ENCODE measurements at places on chromosomes 4 and X. TPM values are rescaled to one million over a fixed set of nuclear protein-coding genes. Genes with fewer than 3 reads are reported as not detected.
A peak's percentile ranks its signal among the peaks of the same experiment; 100 is the strongest.

DNA sequence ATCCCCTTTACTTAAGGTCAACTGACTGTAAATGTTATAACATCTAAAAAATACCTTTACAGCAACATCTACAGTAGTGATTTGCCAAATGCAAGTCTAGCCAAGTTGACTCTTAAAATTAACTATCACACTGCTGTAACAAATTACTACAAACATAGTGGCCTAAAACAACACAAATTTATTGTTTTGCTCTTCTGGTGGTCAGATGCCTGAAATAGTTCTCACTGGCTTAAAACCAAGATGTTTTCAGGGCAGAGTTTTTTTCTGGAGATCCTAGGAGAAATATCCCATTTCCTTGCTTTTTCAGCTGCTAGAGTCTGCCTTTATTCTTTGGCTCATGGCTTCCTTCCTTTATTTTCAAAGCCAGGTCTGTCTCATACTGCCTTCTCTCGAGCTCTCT, 120.5 kb downstream of the ADGRL3 start:
- DNase-seq = no peak
- no peaks in the 10 kb centered on the region for H3K36me3 ChIP-seq
- no peak overlapping the region for H3K4me3 ChIP-seq

DNA sequence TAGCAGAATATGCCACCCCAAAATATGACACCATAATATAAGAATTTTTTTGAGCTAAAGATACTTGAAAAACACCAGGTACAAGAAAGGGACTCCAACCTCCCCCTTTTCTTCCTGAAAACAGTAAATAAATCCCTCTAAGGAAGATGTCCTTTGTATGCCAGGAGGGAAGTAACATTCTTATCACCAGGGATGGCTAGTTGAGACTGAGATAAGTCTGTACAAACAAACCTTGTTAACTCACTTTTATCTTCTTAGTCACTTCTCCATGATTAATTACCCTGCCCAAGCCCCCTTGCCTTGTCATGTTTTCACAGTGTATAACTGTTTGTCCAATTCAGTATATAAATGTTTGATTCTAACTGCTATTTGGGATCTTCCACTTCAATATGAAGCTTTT, 888.0 kb downstream of the PCDH18 start:
- H3K36me3 ChIP-seq = no peaks in the 10 kb centered on the region
- H3K27ac ChIP-seq = no peak overlapping the region
- no peaks in the 10 kb centered on the region for H3K4me1 ChIP-seq
- no peaks in the 10 kb centered on the region for H3K27me3 ChIP-seq

EXOC1L gene
- total RNA-seq = not detected

NPY2R gene
- not detected for total RNA-seq

DNA sequence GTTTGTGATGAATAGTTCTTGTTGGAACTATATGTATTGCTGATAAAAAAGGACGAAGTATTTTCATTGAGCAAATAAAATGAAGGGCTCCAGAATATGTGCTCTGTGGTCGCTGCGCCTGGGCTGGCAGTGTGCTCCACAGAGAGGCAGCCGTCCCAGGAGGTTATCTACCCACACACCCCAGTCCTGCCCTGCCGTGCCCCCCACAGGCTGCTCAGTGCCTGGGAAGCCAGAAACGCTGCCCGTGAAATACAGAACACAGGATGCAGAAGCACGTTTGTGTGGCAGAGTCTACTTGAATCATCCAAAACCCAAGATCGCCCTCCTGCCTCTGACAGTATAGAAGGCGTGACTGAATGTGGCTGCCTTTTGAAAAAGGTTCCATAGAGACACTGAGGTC, 1.4 kb downstream of the CLDN22 start:
- H3K4me3 ChIP-seq = no peak overlapping the region
- H3K4me1 ChIP-seq = peaks cover 9% of the 10 kb centered on the region
- peaks cover 14% of the 10 kb centered on the region for H3K27me3 ChIP-seq
- H3K27ac ChIP-seq = no peak overlapping the region
- no peaks in the 10 kb centered on the region for H3K36me3 ChIP-seq

PAGE2B gene
- total RNA-seq = not detected

- no peak overlapping the region for H3K27ac ChIP-seq
- H3K4me1 ChIP-seq = no peaks in the 10 kb centered on the region
- DNase-seq = no peak
- no peak overlapping the region for H3K4me3 ChIP-seq
- peaks cover under 1% of the 10 kb centered on the region for H3K27me3 ChIP-seq
These were observed 25.3 kb upstream of the NAF1 start for GRCh38 chr4:163191999-163192398.

NEXMIF gene
- 0.05 TPM for total RNA-seq

GRCh38 chrX:138127314-138127713, 561.4 kb downstream of the ZIC3 start:
- H3K27me3 ChIP-seq = no peaks in the 10 kb centered on the region
- no peak overlapping the region for H3K27ac ChIP-seq
- H3K4me1 ChIP-seq = no peaks in the 10 kb centered on the region
- no peak for DNase-seq

- no peaks in the 10 kb centered on the region for H3K27me3 ChIP-seq
- DNase-seq = no peak
- no peaks in the 10 kb centered on the region for H3K4me1 ChIP-seq
- H3K36me3 ChIP-seq = peaks cover 3% of the 10 kb centered on the region
- H3K27ac ChIP-seq = no peak overlapping the region
These were observed 61.3 kb upstream of the CASK start for GRCh38 chrX:41984628-41985027.

DNA sequence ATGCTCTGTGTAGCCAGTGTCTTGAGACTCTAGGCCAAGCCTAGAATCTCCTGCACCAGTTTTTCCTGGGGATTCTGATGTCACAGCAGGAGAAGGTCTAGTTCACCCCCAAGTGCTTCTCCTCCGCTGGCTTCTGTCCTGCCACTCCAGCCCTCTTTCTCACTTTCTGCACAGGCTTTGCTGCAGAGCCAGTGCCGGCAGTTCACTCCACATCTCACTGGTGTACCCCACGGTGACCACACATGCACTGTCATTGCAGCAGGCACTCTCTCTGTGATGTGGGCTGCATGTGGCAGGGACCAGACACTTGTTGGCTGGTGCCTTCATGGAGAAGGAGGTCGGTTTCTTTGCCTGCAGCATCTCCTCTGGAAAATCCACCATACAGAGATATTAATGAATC, 643.8 kb upstream of the GALNTL6 start:
- H3K4me3 ChIP-seq = no peak overlapping the region
- H3K27me3 ChIP-seq = no peaks in the 10 kb centered on the region
- no peaks in the 10 kb centered on the region for H3K4me1 ChIP-seq
- H3K36me3 ChIP-seq = no peaks in the 10 kb centered on the region

GRCh38 chr4:6999172-7000086, 43.7 kb upstream of the TADA2B start:
- no peak overlapping the region for H3K4me3 ChIP-seq
- peaks cover 22% of the 10 kb centered on the region for H3K4me1 ChIP-seq
- H3K36me3 ChIP-seq = peaks cover 53% of the 10 kb centered on the region
- DNase-seq = no peak
- peak overlapping the region; percentile 87 for H3K27ac ChIP-seq
